ENCODE measurements at places on chromosomes 7 and 10.
A peak's percentile ranks its signal among the peaks of the same experiment; 100 is the strongest.

DNA sequence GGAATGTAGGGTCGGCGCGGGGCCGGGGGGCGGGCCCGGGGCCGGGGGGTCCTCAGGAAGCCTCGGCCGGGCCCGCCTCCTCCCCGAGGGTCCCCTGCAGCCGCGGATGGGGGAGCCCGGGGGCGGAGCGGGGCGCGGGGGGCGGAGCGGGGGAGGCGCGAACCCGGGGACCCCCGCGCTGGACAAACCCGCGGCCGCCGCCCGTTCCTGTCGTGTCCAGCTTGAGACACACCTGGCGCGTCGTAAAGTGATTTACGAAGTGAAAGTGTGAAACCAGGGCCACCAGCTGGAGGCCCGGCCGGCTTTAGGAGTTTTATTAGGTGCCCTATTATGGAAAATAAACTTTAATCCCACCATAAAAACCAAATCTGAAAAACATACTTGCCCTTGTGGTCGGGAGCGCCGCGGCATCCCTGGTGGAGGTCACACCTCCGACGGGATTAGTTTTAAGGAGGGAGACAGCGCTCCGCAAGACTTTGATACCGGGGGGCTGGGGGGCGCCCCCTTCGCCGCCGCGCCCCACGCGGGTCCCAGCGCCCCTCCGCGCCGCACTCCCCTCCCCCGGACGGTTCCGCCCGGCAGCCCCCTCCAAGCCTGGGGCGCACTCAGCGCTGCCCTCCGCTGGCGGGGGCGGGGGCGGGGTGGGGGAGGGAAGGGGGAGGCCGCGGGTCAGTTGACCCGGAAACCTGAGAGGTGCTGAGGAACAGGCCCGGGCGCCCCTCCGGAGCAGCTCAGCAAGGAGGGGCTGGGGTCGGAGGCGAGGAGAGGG lies 10.3 kb downstream of the MNX1 start:
- DNase-seq: peak; percentile 30

- DNase-seq: no peak
Observed at GRCh38 chr7:100538348-100538653, 702 bp upstream of the AGFG2 start.

DNA sequence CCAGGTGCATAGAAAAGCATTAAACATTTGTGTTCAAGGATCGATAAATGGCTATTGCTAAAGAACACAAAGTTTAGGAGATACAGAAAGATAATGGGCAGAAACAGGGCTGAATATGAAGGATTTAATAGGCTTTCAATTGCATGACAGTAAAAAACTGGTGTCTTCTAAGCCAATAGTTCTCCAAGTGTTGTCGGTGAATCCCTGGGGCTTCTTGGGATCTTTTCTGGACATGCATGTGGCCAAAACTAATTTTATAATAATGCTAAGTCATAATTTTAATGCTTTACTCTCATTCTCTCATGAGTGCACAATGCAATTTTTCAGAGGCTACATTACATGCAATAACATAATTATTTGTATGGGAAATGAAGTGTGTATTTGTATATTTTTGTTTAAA lies 521.1 kb upstream of the ANKRD30A start:
- no peak for DNase-seq

GRCh38 chr7:83786858-83787257 lies 137.9 kb upstream of the SEMA3E start:
- DNase-seq: no peak

GRCh38 chr7:41439515-41439879 lies 263.4 kb downstream of the INHBA start:
- no peak for DNase-seq

- no peak for DNase-seq
Observed at GRCh38 chr10:13686331-13686752, 99.6 kb downstream of the PRPF18 start.

- no peak for DNase-seq
Observed at GRCh38 chr10:114256822-114257221, 17.8 kb downstream of the VWA2 start.

GRCh38 chr10:110118891-110119621 lies 88.3 kb upstream of the MXI1 start:
- DNase-seq: no peak

- DNase-seq: no peak
Observed at GRCh38 chr7:11290863-11291262, 317.2 kb downstream of the PHF14 start.

DNA sequence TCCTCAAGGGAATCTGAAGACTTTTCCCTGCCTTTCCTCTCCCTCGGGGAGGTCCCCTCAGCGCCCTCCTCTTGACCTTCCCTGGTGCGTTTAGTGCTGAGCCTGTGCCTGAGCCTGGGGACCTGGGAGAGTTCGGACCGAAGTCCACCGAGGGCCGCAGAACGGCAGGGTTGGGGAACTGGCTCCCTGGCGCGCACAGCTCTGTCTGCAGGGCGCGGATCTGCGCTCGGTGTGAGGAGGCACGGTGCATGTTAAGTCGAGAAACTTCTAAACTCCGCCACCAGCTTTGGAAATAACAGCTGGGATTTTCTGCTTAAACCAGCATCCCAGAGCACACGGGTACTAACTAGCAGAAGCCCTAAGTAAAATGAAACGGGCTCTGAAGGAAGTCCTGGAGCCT lies 44.2 kb upstream of the SLC29A4 start:
- no peak for DNase-seq

DNA sequence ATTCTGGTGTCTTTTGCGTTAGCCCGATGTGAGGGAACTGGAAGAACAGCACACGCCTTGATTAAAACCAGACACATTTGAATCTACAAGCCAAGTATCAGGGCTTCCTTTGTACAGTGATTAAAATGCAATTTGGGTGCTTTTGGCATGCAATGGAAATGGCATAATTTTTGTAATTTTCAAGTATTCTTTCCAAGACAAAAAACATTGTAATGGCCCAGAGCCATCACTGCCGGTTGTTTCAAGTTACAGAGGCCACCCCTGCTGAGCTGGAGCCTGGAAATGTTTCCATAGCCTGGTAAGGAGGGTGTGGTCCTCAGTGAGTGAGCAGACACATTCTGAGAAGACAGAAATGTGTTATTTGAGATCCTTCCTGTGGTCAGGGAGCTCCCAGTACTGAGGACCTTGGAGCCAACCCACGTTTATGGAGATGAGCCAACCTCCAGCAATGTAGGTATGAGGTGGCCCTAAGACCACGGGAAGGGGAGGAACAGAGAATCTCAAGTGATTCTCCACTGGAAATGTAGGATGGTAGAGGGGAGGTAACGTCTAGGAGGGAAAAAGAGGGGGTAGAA lies 20.9 kb downstream of the TEX36 start:
- DNase-seq: no peak

GRCh38 chr10:58667658-58668310 lies 155.1 kb downstream of the BICC1 start:
- DNase-seq: no peak

GRCh38 chr10:102595897-102596296 lies 48.4 kb upstream of the TRIM8 start:
- DNase-seq: no peak

All from right kidney (tissue), 9 donors.